ENCODE measurements at places on chromosomes 5 and 9. TPM values are rescaled to one million over a fixed set of nuclear protein-coding genes. Genes with fewer than 3 reads are reported as not detected.

DNA sequence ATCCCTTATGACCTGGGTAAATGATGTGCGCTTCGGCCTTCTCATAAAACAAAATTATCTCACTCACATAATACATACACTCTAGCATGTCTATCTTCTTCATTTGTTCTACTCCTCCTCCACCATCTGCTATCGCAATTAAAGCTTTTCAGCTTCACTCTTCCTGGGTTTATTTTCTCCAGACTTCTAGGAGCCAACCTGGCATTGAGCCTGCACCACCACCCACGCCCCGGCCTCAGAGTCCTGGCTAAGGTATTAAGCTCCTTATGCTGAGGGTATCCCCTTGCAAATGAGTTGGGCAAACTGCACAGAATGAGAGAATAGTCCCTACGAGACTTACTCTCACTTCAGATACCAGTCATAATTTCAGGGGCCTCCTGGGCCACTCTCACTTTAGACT lies 236.1 kb upstream of the CDH12 start:
- H3K27me3 ChIP-seq: no peaks in the 10 kb centered on the region
- no peak overlapping the region for H3K4me3 ChIP-seq
- no peak for DNase-seq
- H3K36me3 ChIP-seq: no peaks in the 10 kb centered on the region
- no peak overlapping the region for H3K27ac ChIP-seq

GRCh38 chr9:33923079-33923478 lies 106.1 kb downstream of the UBE2R2 start:
- H3K4me3 ChIP-seq: no peak overlapping the region
- peaks cover 2% of the 10 kb centered on the region for H3K4me1 ChIP-seq
- H3K27me3 ChIP-seq: no peaks in the 10 kb centered on the region
- no peak for DNase-seq
- H3K36me3 ChIP-seq: peaks cover 85% of the 10 kb centered on the region
- H3K27ac ChIP-seq: no peak overlapping the region

- H3K27ac ChIP-seq: no peak overlapping the region
- no peaks in the 10 kb centered on the region for H3K27me3 ChIP-seq
- no peak for DNase-seq
- no peaks in the 10 kb centered on the region for H3K4me1 ChIP-seq
Measured at GRCh38 chr9:133389562-133389961, 13.4 kb downstream of the STKLD1 start.

DNA sequence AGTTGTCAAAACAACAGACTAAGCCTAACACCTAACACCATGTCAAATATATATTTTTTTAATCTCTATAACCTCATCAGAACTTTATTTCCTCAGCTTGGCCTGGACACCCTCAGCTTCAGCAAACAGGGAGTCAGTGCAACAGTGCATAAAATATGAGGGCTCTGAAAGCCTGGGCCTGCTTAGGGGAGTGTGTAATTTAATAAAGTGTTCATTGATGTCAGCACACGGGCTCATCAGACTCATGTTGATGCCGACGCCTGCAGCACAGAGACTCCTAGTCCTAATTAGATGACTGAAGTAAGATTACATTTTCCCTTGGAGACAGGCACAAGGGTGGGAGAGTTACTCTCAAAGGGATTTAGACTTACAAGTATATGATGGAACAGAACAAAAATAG lies 37.8 kb downstream of the CDH10 start:
- H3K36me3 ChIP-seq: no peaks in the 10 kb centered on the region
- H3K27me3 ChIP-seq: no peaks in the 10 kb centered on the region
- DNase-seq: no peak
- no peak overlapping the region for H3K4me3 ChIP-seq
- no peaks in the 10 kb centered on the region for H3K4me1 ChIP-seq
- no peak overlapping the region for H3K27ac ChIP-seq

DNA sequence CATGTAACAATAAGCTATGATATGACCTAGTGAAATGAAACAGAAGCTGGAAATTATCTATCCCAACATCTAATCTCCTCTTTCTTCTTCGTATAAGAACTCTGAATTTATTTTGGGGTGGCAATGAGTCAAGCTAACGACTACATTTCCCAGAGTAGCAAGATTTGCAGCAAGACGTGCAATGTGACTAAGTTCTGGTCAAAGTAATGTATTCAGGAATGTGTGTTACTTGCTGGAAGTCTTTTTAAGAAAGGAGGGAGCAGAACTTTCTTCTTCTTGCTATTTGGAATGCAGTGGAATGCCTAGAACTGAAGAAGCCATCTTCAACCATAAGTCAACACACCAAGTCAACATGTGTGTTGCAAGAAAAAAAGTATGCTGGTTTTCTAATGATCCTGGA lies 406.6 kb upstream of the MEF2C start:
- H3K27me3 ChIP-seq: no peaks in the 10 kb centered on the region
- no peak overlapping the region for H3K27ac ChIP-seq
- no peaks in the 10 kb centered on the region for H3K4me1 ChIP-seq
- no peak overlapping the region for H3K4me3 ChIP-seq

- no peak overlapping the region for H3K4me3 ChIP-seq
- no peaks in the 10 kb centered on the region for H3K36me3 ChIP-seq
- no peak for DNase-seq
- no peak overlapping the region for H3K27ac ChIP-seq
Measured at GRCh38 chr9:20419533-20419932, 202.8 kb downstream of the MLLT3 start.

- no peak overlapping the region for H3K4me3 ChIP-seq
- no peak overlapping the region for H3K27ac ChIP-seq
- H3K4me1 ChIP-seq: peaks cover 8% of the 10 kb centered on the region
- no peaks in the 10 kb centered on the region for H3K36me3 ChIP-seq
- no peaks in the 10 kb centered on the region for H3K27me3 ChIP-seq
- DNase-seq: no peak
Measured at GRCh38 chr9:132875159-132875558, 2.9 kb downstream of the AK8 start.

DNA sequence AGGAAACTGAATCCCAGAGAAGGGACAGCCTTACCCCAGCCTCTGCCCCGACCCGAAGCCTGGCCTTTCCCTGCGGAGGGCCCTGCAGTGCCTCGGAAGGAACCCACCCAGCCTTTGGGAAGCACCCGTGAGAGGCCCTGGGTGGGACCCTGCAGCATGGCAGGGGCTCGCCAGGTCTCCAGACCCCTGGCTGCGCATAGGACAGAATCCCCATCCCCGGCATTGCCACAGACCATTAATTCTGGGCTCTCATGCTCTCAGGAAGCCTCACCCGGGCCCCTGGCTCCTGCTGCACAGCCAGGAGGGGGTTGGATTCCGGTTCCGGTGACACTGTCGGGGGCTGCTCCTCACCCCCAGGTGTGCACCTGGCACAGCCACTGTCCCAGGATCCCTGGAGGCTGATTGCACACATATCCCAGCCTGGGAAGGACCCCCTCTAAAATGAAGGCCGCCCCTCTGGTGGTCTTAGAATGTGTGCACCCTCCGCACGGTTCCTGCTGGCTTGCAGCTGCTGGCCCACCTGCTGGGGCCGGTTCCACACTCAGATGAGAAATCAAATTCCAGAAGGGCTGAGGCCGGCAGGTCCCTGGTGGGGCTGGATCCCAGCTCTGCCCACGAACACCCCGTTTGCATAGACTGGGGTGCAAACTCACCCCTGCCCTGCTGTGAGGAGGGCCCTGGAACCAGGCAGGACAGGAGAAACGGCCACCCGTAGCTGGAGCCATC lies 4.7 kb downstream of the EGFL7 start:
- H3K27ac ChIP-seq: no peak overlapping the region
- peaks cover 13% of the 10 kb centered on the region for H3K27me3 ChIP-seq
- H3K36me3 ChIP-seq: no peaks in the 10 kb centered on the region
- DNase-seq: no peak
- H3K4me3 ChIP-seq: peak overlapping the region; percentile 17

GRCh38 chr5:40685193-40685592 lies 5.5 kb downstream of the PTGER4 start:
- no peak for DNase-seq
- no peaks in the 10 kb centered on the region for H3K4me1 ChIP-seq
- H3K36me3 ChIP-seq: no peaks in the 10 kb centered on the region
- no peak overlapping the region for H3K27ac ChIP-seq

DNA sequence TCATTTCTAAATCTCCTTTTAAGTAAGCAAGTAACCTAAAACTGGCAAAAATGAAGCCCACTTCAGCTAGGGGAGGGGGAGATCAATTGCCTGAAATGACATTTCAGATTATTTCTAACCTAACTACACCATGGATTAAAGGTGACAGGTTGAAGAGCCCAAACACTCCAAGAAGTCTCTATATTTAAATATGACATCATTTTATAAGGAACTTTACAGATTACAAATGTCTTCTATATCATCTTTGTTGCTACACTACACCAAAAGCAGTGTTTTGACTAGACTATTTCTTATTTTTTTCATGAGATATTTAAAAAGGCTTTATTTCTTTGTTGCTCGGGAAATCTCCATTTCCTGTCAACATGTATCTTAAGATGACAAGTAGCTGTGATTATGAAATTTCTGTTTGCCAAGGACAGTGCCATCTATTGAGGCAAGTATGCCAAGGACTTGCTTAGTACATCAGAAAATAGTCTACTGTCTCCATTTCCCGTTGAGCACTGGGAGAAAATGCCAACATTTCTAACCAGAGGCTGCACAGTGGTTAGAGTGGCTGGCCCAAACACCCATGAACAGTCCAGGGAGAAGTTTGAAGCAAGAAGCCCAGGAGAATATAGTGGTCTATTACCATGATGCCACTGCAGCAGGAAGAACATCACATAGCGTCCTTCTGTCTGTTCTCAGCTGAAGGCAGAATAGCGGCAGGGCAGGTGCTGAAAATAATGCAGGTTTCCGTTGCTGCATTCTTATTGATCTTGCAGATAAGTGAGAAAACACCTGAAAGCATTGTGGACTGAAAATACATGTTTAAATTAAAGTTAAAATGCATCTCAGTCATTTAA lies 93.4 kb upstream of the ITGA2 start:
- H3K4me1 ChIP-seq: peaks cover 25% of the 10 kb centered on the region
- H3K4me3 ChIP-seq: no peak overlapping the region
- DNase-seq: no peak
- no peaks in the 10 kb centered on the region for H3K27me3 ChIP-seq

- H3K4me1 ChIP-seq: no peaks in the 10 kb centered on the region
- no peak for DNase-seq
- H3K27me3 ChIP-seq: no peaks in the 10 kb centered on the region
- no peak overlapping the region for H3K27ac ChIP-seq
- no peak overlapping the region for H3K4me3 ChIP-seq
Measured at GRCh38 chr9:30967476-30967875, 1417.0 kb upstream of the ACO1 start.

DNA sequence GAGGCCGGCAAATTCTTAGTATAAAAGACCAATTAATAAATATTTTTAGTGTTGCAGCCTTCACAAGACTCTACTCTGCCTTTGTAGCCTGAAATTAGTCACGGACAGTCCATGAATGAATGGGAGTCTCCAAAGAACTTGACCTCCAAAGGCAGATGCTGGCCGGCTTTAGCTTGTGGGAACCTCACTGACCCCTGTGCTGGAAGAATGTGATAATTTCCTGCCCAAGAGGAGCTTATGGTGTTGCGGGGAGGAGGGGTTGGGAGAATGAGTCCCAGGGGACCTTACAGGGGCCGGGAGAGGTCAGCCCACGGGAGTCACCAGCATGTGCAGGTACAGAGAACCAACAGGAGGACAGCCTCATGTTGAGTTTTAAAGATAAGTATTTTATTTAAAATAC lies 143.1 kb downstream of the IRX2 start:
- no peak overlapping the region for H3K27ac ChIP-seq
- no peaks in the 10 kb centered on the region for H3K4me1 ChIP-seq
- H3K36me3 ChIP-seq: no peaks in the 10 kb centered on the region
- no peaks in the 10 kb centered on the region for H3K27me3 ChIP-seq
- H3K4me3 ChIP-seq: no peak overlapping the region

GRCh38 chr9:116661037-116661954 lies 25.8 kb upstream of the TRIM32 start:
- H3K4me3 ChIP-seq: no peak overlapping the region
- H3K36me3 ChIP-seq: no peaks in the 10 kb centered on the region
- no peak overlapping the region for H3K27ac ChIP-seq

- H3K36me3 ChIP-seq: no peaks in the 10 kb centered on the region
- H3K27me3 ChIP-seq: no peaks in the 10 kb centered on the region
- H3K4me1 ChIP-seq: peaks cover 5% of the 10 kb centered on the region
- H3K27ac ChIP-seq: peak overlapping the region; percentile 48
- no peak for DNase-seq
Measured at GRCh38 chr5:139148306-139148705, 49.9 kb downstream of the SIL1 start.

DNA sequence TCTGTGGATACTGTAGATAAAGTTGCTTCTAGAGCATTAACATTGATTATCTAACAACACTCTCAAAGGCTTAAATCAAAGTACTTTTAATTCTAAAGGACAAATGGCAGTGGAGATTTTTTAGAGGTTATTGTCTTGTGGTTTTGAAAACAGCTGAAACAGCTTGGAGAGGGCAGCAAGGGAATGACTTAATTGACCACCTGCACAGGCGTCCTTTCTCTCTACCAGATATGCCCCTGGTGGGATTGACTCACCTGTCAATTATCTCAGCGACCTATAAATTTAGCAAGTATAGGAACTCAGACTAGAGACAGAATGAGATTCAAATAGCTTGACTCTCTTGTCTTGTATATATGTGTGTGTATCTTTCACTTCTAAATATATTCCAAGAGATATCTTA lies 13.5 kb downstream of the ARL14EPL start:
- H3K27ac ChIP-seq: no peak overlapping the region
- DNase-seq: no peak
- no peak overlapping the region for H3K4me3 ChIP-seq
- H3K36me3 ChIP-seq: no peaks in the 10 kb centered on the region

DNA sequence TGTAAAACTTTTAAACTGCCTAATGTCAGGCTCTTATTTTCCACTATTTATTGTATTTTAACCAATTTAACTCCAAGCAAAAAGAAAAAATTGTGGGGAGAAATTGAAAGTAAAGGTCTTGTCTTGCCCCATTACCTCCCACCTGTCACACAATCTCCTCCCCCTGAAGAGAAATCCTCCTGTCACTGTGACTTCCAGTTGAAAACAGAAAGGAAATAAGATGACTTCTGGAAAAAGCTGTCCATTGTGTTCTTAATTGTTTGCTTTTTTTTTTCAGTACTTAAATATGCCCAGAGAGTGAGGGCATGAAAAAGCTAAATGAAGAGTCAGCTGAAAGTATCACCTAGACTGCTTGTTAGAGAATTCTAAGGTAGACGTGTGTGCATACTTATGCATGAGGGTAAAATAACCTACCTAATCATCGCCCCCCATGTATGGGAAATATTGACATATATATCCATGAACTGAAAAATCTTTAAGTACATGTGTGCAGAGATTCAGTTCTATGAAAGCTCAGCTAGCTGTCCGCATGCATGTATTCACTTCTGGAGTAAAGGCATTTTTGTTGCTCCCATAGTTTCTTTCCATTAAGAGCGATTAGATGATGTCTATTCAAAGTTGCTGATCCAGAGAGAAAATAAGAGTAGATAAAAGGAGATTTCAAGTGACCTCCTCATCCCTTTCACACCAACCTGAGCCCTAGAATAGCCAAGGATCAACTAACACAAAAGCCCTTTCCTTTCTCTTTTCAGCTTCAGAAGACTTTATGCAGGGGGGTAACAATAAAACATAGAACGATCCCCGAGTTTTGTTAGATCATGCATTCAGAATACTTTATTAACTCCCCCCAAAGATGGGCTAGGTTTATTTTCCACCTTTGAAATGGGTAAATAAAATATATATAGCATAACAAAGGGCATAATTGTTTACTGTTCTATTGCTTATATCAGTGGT lies 5.3 kb downstream of the NR2F1-AS1 start:
- peaks cover 16% of the 10 kb centered on the region for H3K27me3 ChIP-seq
- H3K4me1 ChIP-seq: peaks cover 6% of the 10 kb centered on the region
- DNase-seq: no peak
- H3K36me3 ChIP-seq: no peaks in the 10 kb centered on the region

Gene GRM6
- total RNA-seq: not detected

Gene DMRTA1
- not detected for total RNA-seq

Gene FOXI1
- not detected for total RNA-seq

Gene FAM169A
- total RNA-seq: not detected

Gene CSNK1A1
- 219 TPM for total RNA-seq

Gene DBN1
- 151 TPM for total RNA-seq

Gene LPAR1
- total RNA-seq: 35.4 TPM

Gene ORM2
- total RNA-seq: 0.64 TPM
